Esophagus squamous epithelium (tissue), 5 donors: ENCODE measurements at places on chromosomes 4 and X.
A peak's percentile ranks its signal among the peaks of the same experiment; 100 is the strongest.

DNA sequence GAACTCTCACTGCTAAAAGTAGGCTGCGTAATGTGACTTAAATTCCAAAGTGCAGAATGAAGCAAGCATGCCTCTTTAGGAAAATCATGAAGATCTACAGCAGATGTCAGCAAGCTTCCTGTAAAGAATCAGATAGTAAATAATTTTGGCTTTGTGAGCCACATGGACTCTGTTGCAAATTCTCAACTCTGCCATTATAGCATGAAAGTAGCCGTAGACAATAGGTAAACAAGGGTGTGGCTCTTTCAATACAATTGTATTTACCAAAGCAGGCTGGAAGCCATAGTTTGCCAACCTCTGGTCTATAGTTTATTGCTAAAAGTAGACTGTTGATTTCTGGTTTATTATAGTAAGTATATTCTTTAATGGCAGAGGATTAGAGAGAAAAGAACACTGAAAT is 80.3 kb upstream of the FAM9B start:
- no peak overlapping the region for H3K4me3 ChIP-seq
- H3K27me3 ChIP-seq, result no peaks in the 10 kb centered on the region
- H3K36me3 ChIP-seq, result no peaks in the 10 kb centered on the region
- H3K4me1 ChIP-seq, result no peaks in the 10 kb centered on the region
- no peak overlapping the region for H3K27ac ChIP-seq

- no peaks in the 10 kb centered on the region for H3K4me1 ChIP-seq
- H3K4me3 ChIP-seq, result no peak overlapping the region
- no peaks in the 10 kb centered on the region for H3K36me3 ChIP-seq
Measured at GRCh38 chrX:31099536-31100090, 27.8 kb upstream of the FTHL17 start.

- DNase-seq, result no peak
- H3K4me3 ChIP-seq, result peak overlapping the region; percentile 89
- peaks cover 11% of the 10 kb centered on the region for H3K4me1 ChIP-seq
- H3K27ac ChIP-seq, result peak overlapping the region; percentile 34
Measured at GRCh38 chr4:140523370-140523856, 555 bp upstream of the ELMOD2 start.

DNA sequence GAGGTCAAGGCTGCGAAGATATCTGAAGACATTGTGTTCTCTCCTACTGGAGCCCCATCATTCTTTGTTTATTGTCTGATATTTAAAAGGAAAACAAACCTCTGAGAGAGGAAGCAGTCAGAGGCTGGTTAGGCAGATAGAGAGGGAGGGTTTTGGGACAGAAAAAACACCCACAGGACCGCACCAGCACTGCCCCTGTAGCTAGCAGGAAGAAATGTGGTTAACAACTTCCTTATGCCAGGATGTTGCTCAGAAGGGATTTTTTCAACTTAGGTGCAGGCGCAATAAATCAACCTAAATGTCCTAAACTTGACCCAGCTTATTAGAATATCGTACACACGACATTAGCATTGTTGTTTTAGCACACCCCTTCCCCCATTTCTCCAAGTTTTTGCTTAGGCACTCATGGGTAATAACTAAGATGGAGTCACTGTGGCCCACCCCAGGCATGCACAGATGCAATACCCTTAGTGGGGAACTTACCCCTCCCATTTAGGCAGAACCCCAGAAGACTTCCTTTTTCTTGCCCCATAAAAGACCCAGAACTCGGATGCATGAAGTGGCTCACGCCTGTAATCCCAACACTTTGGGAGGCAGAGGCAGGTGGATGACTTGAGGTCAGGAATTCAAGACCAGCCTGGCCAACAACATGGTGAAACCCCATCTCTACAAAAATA is 2.8 kb upstream of the ZNF718 start:
- H3K4me3 ChIP-seq, result no peak overlapping the region
- no peaks in the 10 kb centered on the region for H3K36me3 ChIP-seq
- no peak for DNase-seq

GRCh38 chr4:17323554-17324385 is 188.1 kb downstream of the QDPR start:
- H3K4me3 ChIP-seq, result no peak overlapping the region
- peaks cover 11% of the 10 kb centered on the region for H3K4me1 ChIP-seq
- H3K27me3 ChIP-seq, result no peaks in the 10 kb centered on the region
- no peak for DNase-seq
- no peak overlapping the region for H3K27ac ChIP-seq

- peaks cover 25% of the 10 kb centered on the region for H3K4me1 ChIP-seq
- no peak for DNase-seq
- H3K36me3 ChIP-seq, result no peaks in the 10 kb centered on the region
- no peak overlapping the region for H3K4me3 ChIP-seq
- H3K27ac ChIP-seq, result no peak overlapping the region
- H3K27me3 ChIP-seq, result no peaks in the 10 kb centered on the region
Measured at GRCh38 chr4:145279122-145279960, 99.0 kb upstream of the OTUD4 start.

- no peak overlapping the region for H3K4me3 ChIP-seq
- H3K27me3 ChIP-seq, result no peaks in the 10 kb centered on the region
- no peak overlapping the region for H3K27ac ChIP-seq
- no peaks in the 10 kb centered on the region for H3K36me3 ChIP-seq
- DNase-seq, result no peak
Measured at GRCh38 chr4:152309418-152309817, 226.5 kb downstream of the FBXW7 start.

DNA sequence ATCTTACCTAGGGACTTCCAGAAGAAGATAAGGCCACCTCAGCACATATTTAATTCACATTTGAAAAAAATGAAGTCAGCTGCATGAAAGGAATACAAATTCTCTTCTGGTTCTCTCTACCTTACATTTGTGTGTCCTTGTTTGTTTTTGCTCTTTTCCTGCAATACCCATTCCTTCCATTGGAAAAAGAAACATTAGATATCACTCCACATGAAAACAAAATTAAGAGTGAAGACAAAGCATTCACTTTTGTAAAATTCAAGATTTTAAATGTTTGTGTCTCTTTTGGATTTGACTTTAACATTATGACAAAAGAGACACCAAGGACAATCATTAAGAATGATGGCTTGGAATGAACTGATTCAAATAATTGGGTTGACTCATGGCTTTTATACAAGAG is 1351.8 kb downstream of the FSTL5 start:
- no peak for DNase-seq
- H3K27me3 ChIP-seq, result no peaks in the 10 kb centered on the region
- no peaks in the 10 kb centered on the region for H3K4me1 ChIP-seq
- no peak overlapping the region for H3K27ac ChIP-seq
- no peaks in the 10 kb centered on the region for H3K36me3 ChIP-seq
- no peak overlapping the region for H3K4me3 ChIP-seq

GRCh38 chr4:150982557-150983233 is 32.4 kb downstream of the LRBA start:
- peaks cover 20% of the 10 kb centered on the region for H3K4me1 ChIP-seq
- H3K36me3 ChIP-seq, result no peaks in the 10 kb centered on the region
- H3K27me3 ChIP-seq, result no peaks in the 10 kb centered on the region
- no peak overlapping the region for H3K4me3 ChIP-seq
- H3K27ac ChIP-seq, result no peak overlapping the region
